ENCODE measurements at places on chromosomes 13 and 19. TPM values are rescaled to one million over a fixed set of nuclear protein-coding genes. Genes with fewer than 3 reads are reported as not detected.

Gene SHC2
- 49.9 TPM for total RNA-seq

Gene CYTH2
- 30.1 TPM for total RNA-seq

Gene PSG6
- total RNA-seq = not detected

Gene RNF225
- not detected for total RNA-seq

- H3K4me1 ChIP-seq = no peaks in the 10 kb centered on the region
- H3K27me3 ChIP-seq = no peaks in the 10 kb centered on the region
- DNase-seq = no peak
- no peak overlapping the region for H3K4me3 ChIP-seq
- H3K36me3 ChIP-seq = no peaks in the 10 kb centered on the region
Observed at GRCh38 chr13:43864921-43865320, 14.6 kb downstream of the CCDC122 start.

DNA sequence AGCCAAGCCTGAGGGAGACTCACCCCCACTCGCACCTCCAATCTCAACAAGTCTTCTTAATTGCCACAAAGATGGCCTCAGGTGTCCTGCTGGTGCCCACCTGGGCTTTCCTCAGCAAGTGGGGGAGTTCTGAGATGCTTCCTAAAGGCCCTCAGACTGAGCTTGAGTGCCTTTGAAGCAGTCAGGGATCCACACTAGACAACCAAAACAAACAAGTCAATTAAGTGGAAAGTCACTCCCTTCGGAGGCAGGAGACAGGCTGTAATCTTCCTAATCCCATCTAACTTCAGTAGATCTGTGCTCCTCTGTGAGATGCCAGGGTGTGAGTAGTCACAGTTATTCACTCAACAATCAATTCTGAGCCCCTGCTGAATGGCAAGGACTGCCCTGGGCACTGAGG, 68.3 kb upstream of the SERP2 start:
- peak overlapping the region; percentile 89 for H3K27ac ChIP-seq
- H3K4me1 ChIP-seq = peaks cover 99% of the 10 kb centered on the region
- no peak overlapping the region for H3K4me3 ChIP-seq
- H3K36me3 ChIP-seq = no peaks in the 10 kb centered on the region
- no peak for DNase-seq
- no peaks in the 10 kb centered on the region for H3K27me3 ChIP-seq

DNA sequence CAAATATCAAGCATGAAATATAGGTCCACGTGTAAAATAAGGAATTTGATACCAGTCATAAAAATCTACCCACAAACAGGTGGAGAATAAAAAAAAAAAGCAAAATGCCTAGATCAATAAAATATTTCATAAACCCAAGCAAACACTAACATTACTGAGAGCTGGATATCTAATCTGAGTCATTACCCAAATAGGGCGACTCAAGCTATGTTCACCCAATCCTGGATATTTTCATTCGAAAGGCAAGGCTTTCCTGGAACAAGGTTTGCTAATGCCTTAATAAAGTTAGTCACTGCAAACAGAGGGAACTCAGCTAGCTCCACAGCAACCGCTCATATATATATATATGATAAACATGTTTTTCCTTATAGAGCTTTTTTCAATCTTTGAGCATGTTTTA, 33.5 kb upstream of the TM9SF2 start:
- H3K36me3 ChIP-seq = no peaks in the 10 kb centered on the region
- no peak overlapping the region for H3K27ac ChIP-seq
- H3K27me3 ChIP-seq = peaks cover 8% of the 10 kb centered on the region
- no peak for DNase-seq
- no peak overlapping the region for H3K4me3 ChIP-seq

- H3K36me3 ChIP-seq = peaks cover 6% of the 10 kb centered on the region
- no peak overlapping the region for H3K4me3 ChIP-seq
- peaks cover 19% of the 10 kb centered on the region for H3K4me1 ChIP-seq
Observed at GRCh38 chr19:3520166-3521103, 14.3 kb downstream of the FZR1 start.

DNA sequence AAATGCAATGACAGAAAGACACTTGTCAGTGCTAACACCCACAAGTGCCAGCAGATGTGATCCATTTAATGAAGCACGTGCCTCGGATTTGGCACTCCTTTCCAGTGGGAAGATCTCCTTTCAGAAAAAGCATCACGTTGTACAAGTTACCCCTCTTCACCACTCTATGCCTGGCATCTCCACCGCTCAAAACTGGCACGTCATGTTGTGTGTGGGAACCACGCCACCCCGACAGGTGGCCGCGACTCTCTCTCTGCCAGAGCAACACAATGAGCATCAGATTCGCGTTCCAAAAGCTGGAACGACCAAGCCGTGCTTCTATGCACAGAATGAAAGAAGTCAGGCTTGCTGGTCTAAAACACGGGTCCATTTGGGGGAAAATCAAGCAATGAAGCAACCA, 24.3 kb downstream of the TMTC4 start:
- no peak for DNase-seq
- no peak overlapping the region for H3K4me3 ChIP-seq
- no peak overlapping the region for H3K27ac ChIP-seq
- no peaks in the 10 kb centered on the region for H3K27me3 ChIP-seq

DNA sequence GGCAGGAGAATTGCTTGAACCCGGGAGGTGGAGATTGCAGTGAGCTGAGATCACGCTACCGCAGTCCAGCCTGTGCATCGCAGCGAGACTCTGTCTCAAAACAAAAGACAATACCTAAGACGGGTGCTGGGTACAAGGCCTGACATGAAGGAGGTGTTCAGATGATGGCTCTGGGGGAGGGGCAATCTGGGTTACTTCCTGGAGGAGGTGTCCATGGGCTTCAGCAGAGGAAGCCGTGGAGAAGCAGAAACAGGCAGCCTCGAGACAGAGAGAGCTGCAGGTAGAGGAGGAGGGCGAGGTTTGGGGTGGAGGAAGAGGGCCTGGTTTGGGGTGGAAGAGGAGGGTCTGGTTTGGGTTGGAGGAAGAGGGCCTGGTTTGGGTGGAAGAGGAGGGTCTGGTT, 3.6 kb downstream of the MISP start:
- H3K27me3 ChIP-seq = peaks cover 7% of the 10 kb centered on the region
- no peak for DNase-seq
- H3K27ac ChIP-seq = no peak overlapping the region
- H3K4me3 ChIP-seq = no peak overlapping the region

DNA sequence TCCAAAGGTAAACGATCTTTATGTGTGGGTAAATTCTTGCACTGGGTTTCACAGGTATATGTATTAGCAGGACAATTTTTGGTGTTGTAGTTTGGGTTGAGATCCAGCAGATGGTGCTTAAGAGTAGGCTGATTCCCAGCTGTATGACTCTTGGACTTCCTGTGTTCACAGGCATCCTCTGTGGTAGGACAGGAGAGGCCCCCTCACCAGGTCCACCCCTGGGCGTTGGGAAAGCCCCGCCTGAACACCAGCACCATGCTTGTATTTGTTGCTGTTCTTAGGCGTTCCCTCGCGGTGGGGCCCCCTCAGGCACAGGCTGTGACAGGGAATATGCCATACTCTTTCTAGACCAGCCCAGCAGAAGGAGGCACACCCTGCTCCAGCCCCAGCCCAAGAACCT, 49.5 kb upstream of the PCDH17 start:
- peak; percentile 53 for DNase-seq
- H3K36me3 ChIP-seq = no peaks in the 10 kb centered on the region
- no peak overlapping the region for H3K4me3 ChIP-seq

- H3K27me3 ChIP-seq = no peaks in the 10 kb centered on the region
- DNase-seq = no peak
- peaks cover 62% of the 10 kb centered on the region for H3K36me3 ChIP-seq
- no peak overlapping the region for H3K4me3 ChIP-seq
- H3K4me1 ChIP-seq = no peaks in the 10 kb centered on the region
- H3K27ac ChIP-seq = no peak overlapping the region
Observed at GRCh38 chr19:57978586-57979289, 4.4 kb upstream of the C19orf18 start.

DNA sequence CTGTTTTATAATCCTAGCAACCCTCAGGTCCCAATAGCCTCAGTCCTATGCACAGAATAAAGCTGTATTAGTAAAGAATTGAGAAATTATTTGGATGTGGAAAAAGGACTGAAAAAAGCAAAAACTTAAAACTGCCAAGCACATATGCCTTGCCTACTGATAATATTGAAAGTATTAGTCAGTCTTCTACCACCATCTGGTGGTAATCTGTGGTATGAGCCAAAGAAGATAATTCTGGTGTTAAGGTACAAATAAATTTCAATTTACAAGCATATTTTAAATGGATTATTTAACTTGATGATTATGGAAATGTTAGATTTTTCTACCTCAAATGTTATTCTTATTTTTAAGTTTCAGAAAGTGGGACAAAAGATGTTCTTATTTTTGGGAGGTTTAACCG, 460.3 kb upstream of the KLHL1 start:
- no peaks in the 10 kb centered on the region for H3K27me3 ChIP-seq
- H3K36me3 ChIP-seq = no peaks in the 10 kb centered on the region
- H3K4me3 ChIP-seq = no peak overlapping the region
- H3K27ac ChIP-seq = no peak overlapping the region

DNA sequence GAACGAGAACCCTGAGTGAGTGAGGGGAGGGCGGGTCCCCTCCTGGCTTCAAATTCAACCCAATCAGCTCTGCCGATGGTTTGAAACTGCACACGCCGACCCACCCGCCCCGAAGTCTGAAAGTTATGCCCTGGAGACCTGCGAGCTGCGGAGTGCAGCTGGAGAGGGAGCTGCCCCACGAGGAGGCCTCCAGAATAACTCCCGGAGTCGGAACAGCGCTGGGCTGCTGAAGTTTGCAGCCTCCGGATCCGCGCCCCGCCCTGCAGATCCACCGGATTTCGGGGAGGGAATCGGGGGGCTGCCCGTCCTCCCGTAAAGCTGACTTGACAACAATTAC, 7.0 kb downstream of the POU4F1 start:
- DNase-seq = no peak
- H3K36me3 ChIP-seq = no peaks in the 10 kb centered on the region
- no peak overlapping the region for H3K27ac ChIP-seq
- H3K4me3 ChIP-seq = no peak overlapping the region
- H3K27me3 ChIP-seq = peaks cover 99% of the 10 kb centered on the region

DNA sequence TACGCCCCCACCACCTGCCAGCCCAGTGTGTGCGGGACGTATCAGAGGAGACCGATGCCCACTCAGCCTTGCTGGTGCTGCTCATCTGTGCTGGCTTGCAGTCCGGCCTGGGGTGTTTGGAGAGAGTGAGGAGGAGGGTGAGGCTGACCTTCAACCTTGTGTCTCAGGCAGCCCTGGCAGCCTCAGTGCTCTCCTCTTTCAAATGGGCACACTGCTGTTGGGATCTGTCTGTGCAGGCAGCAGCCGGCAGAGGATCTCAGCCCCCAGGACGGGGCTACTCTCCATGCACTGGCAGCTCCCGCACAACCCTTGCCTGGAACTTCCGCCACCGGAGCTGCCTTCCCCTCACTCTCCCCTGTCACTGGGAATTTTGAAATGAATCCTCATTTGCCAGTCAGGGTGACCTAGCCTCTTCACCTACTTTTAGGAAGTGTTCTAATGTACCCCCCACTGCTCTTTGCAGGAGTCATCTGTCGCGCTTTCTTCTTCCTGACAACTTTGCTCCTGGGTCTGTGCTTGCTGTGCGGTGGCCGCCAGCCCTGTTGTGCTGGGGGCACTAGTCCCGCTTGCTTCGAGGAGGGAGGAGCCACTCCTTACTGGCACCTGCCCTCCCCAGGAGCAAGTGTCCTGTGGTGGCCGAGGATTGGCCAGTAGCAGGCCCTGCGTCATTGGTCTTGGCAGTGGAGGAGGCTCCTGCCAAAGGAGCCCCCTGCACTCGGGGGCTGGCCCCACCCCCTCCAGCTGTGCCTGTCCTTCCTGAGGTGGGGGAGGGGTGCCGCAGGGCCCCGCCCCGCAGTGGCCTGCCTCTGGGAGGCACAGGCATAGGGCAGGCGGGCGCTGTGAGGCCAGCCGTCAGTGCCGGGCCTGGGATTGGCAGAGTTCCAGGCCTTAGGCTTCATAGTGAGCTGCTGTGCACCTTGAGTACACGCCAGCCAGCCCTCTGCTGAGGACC, 53.4 kb downstream of the TSSK6 start:
- H3K4me1 ChIP-seq = peaks cover 66% of the 10 kb centered on the region
- peak overlapping the region; percentile 73 for H3K27ac ChIP-seq
- peak overlapping the region; percentile 24 for H3K4me3 ChIP-seq
- peaks cover 16% of the 10 kb centered on the region for H3K36me3 ChIP-seq
- no peaks in the 10 kb centered on the region for H3K27me3 ChIP-seq
- DNase-seq = peak; percentile 83

DNA sequence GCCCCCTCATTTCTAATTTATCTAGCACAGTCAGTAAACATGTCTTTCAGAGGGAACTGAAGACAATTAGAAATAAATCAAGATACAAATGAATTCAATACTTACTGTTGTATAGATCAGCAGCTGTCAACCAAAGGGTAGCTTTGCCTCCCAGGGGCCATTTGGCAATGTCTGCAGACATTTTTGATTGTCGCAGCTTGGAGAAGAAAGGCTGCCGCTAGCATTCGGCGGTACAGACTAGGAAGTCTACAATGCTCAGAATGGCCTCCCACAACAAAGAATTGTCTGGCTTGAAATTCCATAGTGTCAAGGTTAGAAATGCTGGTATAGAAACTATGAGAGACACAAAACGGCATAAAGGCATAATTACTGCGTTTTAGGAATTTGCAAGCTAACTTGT, 91.6 kb downstream of the RGCC start:
- no peaks in the 10 kb centered on the region for H3K27me3 ChIP-seq
- DNase-seq = no peak
- peaks cover 9% of the 10 kb centered on the region for H3K4me1 ChIP-seq
- no peak overlapping the region for H3K27ac ChIP-seq

DNA sequence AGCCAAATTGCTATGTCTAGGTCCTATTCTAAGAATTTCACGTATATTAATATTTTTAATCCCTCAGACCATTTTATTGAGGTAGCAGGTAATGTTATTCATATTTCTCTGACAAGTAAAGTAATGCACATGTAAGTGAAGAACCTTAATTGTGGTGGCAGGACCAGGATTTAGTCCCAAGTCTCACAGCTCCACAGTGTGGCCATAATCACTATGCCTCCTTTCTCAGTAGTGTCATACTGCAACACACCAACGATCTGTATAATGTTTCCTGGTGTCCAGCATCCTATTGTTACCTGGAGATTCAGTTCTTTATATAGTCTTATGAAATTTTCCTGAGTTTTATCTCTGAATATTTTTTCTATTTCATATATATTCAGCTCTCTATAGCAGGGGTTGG, 340.3 kb downstream of the OLFM4 start:
- H3K27me3 ChIP-seq = no peaks in the 10 kb centered on the region
- H3K4me1 ChIP-seq = no peaks in the 10 kb centered on the region
- no peaks in the 10 kb centered on the region for H3K36me3 ChIP-seq
- H3K4me3 ChIP-seq = no peak overlapping the region
- no peak overlapping the region for H3K27ac ChIP-seq

Measured in sigmoid colon (tissue), 7 donors.